ENCODE measurements at places on chromosomes 2 and 18.

DNA sequence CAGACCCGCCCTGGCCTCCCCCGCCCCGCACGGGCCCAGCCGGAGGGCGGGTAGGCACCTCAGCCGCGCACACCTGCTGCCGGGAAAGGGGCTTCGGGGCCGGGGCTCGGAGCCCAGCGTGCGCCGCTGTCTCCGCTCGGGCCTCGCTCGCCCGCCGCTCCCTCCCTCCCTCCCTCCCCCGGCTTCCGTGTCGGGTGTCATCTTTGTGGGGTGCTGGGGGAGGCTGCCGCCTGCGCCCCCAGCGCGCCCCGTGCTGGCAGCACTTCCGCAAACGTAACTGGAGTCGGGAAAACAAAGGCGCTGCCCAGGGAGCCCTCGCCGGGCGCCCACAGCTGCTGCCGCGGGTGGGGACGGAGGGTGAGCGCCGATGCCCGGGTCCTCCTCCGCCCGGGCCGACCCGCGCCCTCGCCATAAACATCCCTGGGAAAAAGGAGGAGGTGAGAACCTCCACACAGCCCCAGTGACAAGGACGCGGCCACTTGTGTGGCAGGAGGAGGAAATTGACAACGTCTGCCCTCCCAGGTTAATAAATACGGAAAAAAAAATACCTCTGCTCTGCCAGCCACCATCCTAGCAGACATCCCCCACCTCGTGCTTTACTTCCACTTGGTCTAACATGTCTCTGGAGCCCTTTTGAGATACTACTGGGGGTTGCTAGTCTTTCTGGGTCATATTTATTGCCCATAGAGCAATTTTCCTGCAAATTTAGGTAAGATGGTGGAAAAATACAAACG, 550 bp downstream of the MFSD6 start:
- DNase-seq: no peak

DNA sequence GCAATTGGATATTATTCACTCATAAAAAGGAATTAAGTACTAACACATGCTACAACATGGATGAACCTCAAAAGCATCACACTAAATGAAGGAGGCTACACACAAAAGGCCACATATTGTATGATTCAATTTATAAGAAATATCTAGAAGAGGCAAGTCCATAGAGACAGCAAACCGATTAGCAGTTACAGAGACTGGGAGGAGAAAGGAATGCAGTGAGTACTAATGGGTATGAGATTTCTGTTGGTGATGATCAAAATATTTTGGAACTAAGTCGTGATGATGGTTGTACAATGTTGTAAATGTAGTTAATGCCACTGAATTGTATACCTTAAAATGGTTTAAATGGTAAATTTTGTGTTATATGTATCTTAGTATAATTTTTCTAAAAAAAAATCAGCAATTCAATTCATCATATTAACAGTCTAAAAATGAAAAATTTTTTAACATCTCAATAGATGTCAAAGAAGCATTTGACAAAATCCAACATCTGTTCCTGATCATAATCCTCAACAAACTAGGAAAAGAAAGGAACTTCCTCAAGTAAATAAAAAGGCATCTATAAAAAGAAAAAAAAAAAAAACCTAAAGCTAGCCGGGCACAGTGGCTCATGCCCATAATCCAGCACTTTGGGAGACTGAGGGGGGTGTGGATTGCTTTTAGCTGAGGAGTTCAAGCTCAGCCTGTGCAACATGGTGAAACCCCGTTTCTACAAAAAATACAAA, 98.1 kb downstream of the TGIF1 start:
- DNase-seq: no peak

- DNase-seq: no peak
Measured at GRCh38 chr2:102391565-102391964, 31.4 kb upstream of the IL18RAP start.

DNA sequence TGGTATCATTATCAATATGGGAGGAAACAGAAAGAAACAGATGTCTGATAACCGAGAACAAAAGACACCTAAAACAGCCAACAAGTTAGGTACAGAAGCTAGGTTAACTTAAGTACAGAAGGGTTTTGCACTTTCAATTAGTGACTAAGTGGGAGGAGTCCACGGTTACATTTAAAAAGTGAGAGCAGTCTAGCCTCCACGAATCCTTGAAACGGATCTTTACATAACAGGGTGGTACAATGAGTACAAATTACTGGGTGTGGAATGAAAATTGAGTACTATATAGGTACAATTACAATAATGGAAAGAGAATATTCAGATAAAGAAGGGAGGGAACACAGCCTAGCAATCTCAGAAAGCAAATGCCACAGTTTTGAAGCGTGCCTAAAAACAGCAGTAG, 76.6 kb downstream of the TLK1 start:
- no peak for DNase-seq

- no peak for DNase-seq
Measured at GRCh38 chr2:51995293-51995692, 963.4 kb upstream of the NRXN1 start.

- DNase-seq: no peak
Measured at GRCh38 chr2:239677453-239678185, 276.8 kb upstream of the HDAC4 start.

DNA sequence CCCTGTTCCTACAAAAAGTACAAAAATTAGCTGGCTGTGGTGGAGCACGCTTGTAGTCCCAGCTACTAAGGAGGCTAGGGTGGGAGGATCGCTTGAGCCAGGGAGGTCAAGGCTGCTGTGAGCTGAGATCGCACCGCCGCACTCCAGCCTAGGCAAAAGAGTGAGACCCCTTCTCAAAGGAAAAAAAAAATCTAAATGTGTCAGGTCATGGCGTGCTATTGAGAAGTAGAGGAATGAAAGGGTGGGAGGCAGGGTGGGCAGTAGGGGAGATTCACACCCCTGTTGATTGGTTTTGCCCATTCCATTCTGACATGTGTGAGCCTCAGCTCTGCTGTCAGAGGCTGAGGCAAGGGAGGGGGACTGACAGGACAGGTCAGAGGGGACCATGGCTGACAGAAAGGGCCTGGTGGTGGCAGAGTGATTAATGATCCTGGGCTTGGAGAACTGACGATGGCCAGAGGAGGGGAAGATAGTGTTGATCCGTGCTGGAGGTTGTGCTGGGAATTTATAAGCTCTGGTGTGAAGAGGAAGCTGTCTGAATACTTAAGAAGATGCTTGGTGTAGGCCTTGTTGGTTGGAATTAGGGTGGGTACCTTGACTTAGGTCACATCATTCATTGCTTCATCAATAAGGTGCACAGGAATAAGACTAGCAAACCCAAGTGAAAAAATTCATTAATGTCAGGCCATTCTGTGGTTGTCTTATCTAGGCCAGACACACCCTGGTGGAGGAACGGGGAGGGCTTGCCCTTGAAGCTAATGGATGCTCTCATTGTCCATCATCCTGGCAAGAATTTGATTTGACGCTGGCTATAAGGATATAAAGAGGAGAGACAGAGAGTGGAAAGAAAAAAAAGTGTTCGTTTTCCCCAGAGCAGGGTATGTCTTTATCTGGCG, 19.1 kb upstream of the SMARCAL1 start:
- DNase-seq: no peak

DNA sequence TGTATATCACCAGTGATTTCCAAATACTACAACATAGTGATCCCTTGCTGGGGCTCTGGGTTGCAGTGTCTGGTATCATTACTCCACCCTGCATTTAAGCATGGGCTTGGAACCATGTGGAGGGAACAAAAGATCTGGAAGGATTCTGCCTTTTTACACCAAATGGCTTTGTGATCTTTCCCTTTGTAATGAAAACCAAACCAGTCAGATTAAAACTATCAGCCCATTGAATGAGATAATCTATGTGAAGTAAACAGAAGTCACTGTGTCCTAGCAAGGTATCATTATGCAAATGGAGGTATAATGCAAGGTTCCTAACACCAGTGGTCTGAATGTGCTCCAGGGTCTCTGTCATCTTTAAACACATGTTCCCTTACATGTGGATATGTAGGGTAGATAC, 474.7 kb upstream of the TNP1 start:
- no peak for DNase-seq

DNA sequence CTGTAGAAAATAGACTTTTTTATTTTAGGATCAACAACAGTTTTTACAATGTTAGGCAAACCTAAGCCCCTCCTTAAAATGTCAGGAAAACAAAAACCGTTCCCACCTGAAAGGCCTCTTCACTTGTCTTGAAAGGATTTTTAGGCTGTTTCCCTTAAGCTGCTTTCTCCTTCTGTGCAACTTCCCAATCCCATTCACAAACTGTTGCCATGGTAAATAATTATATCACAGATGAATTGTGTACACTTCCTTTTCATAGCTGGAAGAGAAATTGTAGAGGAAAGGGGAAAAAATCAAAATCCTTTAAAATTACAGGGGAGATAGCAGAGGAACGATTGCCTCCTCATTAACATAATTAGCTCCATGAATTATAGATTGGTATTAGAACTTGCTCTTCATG, 1488.0 kb upstream of the CELF4 start:
- DNase-seq: no peak

- peak; percentile 9 for DNase-seq
Measured at GRCh38 chr2:126761981-126762878, 106.3 kb downstream of the GYPC start.

GRCh38 chr2:46535896-46536295, 56.5 kb downstream of the TMEM247 start:
- no peak for DNase-seq

GRCh38 chr18:45456090-45457021, 158.9 kb upstream of the SLC14A2 start:
- no peak for DNase-seq

DNA sequence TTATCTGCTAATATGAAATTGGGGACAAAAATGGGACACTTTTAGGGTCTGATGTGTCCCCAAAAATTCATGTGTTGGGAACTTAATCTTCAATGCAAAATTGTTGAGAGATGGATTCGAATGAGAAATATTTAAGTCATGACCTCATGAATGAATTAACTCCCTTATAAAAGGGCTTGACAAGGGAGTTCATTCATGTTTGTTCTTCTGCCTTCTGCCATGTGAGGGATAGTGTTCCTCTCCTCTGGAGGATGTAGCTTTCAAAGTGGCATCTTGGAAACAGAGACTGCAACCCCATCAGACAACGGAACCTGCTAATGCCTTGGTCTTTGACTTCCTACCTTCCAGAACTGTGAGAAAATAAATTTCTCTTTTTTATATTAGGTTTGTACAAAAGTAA, 89.2 kb upstream of the LINC00305 start:
- DNase-seq: no peak

GRCh38 chr2:6418291-6418690, 447.4 kb downstream of the CMPK2 start:
- DNase-seq: no peak

DNA sequence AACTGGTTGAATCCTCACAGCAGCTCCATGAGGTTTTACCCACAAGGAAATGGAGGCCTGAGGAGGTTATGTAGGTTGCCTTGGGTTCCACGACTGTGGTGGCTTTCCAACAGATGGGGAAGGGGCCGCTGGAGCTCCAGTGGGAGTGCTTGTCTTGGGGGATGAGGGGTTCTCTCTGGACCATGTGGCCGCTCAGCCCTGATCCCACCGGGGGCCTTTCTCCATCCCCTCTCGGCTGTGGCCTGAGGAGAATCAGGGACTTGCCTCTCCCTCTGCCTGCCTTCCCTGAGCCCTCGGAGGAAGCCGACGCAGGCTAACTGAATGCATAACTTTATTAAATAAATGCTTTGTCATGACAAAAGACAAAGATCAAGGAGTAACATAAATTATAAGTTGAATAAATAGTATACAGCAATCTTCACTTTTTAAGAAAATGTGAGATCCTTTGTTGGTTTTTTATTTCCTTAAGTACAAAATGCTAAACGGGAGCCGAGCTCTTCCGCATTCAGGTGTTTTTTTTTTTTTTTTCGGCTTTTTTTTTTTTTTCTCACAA, 23.5 kb downstream of the IGFBP5 start:
- no peak for DNase-seq

GRCh38 chr2:75130171-75130570, 69.1 kb downstream of the TACR1 start:
- no peak for DNase-seq

- no peak for DNase-seq
Measured at GRCh38 chr2:51695531-51695930, 663.6 kb upstream of the NRXN1 start.

GRCh38 chr2:122322815-122323214, 567.4 kb downstream of the TSN start:
- DNase-seq: no peak

DNA sequence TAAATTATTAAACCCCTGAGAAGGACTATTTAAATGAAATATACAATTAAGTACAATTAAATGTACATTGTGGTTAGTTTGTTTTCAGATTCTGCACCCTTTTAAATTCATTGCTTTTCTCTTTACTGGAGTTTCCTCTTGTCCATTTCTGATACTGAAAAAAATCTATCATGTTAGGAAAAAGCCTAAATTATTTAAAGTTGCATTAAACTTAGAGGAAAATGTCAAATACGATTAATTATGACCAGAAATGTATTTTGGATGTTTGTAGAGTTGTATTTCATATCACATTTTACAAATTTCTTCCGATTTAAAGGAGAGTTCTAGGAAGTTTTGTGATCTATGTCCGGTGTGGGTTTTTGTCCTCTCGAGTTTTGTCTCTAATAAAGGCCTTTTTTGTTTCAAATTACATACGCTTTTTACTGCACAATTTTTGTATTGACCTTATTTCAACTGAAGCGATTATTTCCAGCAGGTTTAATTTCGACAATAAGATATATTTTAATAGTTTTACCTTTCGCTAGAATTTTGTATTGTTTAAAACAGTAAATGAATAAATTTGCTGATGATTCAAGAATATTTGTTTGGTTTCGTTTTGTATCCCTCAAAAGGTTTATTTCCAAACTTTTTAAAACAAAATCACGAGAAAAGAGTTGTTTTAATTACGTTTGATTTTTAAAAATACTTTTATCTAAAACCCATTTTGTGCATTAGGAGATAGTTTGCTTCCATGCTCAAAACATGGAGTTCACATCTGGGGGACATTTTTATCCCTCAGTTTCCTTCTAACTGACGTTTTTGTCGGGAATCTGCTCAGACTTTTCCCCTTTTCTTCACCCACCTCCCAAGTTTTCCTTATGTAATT, 3.3 kb upstream of the SATB2 start:
- DNase-seq: no peak

GRCh38 chr2:148554459-148555247, 89.9 kb upstream of the EPC2 start:
- DNase-seq: no peak

DNA sequence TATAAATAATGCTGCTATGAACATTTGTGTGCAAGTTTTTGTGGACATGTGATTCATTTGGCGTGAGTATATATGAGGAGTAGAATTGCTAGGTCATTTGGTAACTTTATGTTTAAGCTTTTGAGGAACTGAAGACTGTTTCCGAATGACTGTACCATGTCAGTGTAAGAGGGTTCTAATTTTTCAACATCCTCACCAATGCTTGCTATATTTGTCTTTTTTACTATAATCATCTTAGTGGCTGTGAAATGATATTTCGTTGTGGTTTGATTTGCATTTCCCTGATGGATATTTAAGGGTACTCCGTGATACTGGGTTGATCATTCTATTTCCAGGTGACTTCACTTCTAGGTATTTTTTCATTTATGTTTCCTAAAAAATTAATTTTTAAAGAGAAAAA, 241.1 kb downstream of the BCL2 start:
- no peak for DNase-seq

- no peak for DNase-seq
Measured at GRCh38 chr2:240991378-240992263, 6.8 kb upstream of the SNED1 start.

- DNase-seq: no peak
Measured at GRCh38 chr2:220962556-220962955, 609.5 kb downstream of the EPHA4 start.

GRCh38 chr2:99338029-99338585, 918 bp downstream of the EIF5B start:
- no peak for DNase-seq

GRCh38 chr18:63259567-63260379, 59.8 kb downstream of the BCL2 start:
- no peak for DNase-seq
